Right kidney (tissue), 9 donors: ENCODE measurements at places on chromosomes 1 and 21.

DNA sequence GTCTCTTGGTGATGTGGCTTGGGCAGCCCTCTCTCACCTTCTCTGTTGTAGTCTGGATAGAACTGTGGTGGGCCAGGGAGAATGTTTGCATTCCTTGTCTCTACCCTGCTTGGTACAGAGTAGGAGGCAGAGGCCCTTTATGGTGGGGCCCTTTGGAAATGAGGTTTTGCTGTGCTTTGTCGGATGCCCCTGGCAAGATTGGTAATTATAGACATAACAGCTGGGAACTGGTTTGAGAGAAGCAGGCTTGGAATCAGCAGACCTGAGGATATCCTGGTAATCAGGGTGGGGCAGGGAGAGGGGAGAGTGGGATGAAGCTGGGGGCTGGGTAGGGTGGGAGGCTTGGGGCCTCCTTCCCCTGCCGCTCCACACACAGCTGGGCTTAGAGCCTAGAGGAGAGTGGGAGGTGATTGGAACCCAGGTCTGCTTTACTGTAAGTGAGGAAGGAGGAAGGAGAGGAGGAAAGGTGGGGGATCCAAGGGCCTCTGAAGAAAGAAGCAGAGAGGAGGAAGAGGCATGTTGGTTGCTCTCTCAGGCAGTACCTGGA is 5.0 kb downstream of the VANGL2 start:
- no peak for DNase-seq

DNA sequence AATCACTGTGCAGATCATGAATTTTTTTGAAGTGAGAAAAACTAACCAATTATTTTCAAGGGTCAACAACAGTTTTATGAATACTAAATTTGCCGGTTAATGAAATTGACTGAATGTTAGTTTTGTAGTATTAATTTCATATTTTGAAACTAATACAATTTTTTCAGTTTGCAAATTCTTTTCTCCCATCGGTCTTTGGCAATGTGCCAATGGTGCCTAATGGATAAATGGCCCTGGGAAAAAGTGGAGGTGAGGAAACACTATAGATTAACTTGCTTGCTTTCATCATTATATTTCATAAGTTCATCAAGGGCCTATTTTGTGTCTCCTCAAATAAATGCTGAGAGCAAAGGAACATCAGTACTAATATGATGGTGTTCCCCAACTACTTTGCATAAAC is 4.1 kb downstream of the C1orf141 start:
- no peak for DNase-seq

DNA sequence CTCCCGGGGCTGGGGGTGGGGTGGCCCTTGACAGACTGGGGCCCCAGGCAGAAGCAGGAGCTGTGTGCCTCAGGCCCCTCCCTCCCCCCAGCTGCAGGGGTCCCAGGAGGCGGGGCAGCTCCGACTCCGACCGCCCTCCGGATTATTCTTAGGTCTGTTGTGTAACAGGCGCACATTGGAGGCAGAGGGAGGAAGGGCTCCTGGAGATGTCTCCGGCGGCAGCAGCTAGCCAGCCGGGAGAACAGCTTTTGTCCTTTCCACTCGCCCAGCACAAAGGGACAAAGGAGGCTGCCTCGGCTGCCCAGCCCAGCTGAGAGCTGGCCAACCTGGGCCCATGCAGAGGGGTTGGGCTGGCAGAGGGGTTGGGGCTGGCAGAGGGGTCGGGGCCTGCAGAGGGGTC is 29.7 kb upstream of the PLCH2 start:
- DNase-seq: no peak

- no peak for DNase-seq
These were observed 13.5 kb upstream of the TNFRSF1B start for GRCh38 chr1:12153181-12153785.

DNA sequence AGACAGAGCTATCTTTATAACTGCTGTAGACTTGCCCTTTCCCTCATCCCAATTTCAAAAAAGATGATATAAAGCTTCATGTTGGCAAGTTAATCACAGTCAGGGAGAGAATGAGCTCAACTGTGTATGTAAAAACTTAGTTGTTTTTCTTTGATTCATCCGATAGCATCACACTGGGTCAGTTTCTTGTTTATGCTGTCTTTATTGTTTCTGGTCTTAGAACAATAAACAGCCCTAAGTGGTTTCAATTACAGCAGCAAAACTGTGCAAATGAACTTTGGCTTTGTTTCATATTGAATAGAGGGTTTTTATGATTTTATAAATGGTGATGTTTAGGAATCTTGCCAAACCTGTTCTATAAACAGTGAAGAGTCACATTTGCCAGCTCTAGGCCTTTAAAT is 423.8 kb upstream of the CXADR start:
- no peak for DNase-seq

- DNase-seq: no peak
These were observed 23.9 kb upstream of the TMEM52 start for GRCh38 chr1:1942753-1943656.

GRCh38 chr1:101733340-101733739 is 263.4 kb downstream of the OLFM3 start:
- DNase-seq: no peak

GRCh38 chr1:37332126-37332525 is 142.3 kb upstream of the ZC3H12A start:
- DNase-seq: no peak

DNA sequence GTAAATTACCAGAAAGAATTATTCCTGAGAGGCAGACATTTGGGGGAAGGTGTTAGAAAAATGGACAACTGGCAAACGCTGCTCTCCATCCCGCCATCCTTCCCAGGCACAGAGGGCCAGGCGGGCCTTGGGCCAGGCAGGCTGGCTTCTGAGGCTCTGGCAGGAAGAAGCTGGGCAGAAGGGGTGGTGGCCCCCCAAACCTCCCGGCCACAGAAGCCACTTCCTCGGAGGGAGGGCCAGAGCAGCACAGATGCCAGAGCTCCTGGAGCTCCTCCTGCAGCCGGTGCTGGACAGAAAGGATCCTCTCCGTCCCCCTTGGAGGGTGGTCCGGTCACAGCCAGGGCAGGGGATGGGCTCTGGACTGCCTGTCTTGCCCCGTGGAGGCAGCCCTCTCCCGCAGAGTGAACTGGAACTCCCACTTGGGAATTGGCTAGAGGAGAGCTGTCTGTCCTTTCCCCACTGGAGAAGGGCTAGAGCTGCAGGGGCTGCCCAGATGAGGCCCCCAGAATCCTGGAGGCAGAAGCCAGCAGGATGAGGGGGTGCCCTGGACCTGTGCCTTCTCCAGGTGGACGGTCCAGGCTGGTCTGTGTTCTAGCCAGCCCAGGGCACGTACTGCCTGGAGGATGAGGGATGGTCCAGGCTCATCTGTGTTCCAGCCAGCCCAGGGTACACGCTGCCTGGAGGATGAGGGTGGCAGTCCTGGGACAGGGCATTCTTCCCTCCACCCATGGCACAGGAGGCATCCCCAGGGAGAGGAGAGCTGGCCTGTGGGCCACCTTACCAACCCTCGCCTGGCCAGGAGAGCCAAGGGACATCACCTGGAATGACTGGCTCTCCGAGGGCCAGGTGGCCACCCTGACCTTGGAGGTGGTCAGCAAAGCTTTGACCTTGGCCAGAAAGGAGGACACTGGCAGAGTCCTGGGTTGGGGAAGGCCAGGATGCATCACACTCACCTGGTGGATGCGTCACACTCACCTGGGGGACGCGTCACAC is 47.4 kb upstream of the ACTRT2 start:
- DNase-seq: no peak

DNA sequence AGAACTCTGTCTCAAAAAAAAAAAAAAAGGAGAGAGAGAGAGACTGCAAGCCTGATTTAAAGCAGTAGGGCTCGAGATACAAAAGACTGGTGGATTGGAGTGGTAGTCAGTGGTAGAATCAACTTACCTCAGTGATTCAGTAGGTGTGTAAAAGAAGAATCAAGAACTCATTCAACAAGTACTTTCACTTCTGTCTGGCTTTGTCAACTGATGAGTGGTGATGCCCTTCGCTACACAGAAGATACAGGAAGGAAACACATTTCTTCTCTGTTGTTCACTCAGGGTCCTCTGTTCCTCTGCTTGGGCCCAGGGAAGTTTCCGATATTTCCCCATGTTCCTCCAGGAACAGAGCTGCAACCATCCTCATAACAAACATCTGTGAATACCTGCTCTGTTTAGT is 68.6 kb upstream of the COG2 start:
- no peak for DNase-seq

GRCh38 chr1:243926803-243927245 is 76.8 kb upstream of the AKT3 start:
- DNase-seq: no peak

GRCh38 chr1:10525208-10525607 is 50.5 kb downstream of the PEX14 start:
- DNase-seq: no peak

DNA sequence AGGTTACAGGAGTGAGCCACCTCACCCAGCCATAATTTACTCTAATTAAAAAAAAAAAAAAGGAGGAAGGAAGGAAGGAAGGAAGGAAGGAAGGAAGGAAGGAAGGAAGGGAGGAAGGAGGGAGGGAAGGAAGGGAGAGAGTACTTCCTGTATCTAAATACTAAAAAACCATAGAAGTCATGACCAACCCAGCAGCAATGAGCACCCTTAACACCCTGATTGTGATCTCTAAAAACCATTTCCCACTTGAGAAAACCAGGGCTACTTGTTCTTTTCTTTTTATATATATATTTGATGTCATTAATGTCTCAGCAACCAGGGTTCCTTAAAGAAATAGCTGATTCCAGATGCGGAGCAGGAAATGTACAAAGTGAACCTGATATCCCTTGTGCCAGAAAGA is 31.2 kb downstream of the ARID4B start:
- DNase-seq: no peak

GRCh38 chr1:101116006-101116405 is 90.4 kb upstream of the DPH5 start:
- no peak for DNase-seq

DNA sequence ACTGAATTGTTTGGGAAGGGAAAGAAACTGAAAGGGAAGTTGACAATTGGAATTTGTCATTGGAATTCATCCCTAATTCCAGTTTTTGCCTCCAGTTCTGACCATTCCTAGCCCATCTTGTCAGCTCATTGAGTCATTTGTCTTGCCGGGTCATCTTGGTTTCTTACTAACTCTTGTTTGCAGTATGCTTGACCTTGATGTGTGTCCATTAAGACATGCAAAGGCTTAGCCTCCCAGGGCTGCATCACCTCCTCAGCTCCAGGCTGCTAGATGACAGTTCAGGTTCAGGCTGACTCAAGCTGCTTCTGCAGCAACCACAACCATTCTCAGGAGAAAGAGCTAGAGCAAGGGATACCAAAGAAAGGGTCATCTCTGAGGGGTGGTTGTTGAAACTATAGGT is 151.3 kb upstream of the PTGFR start:
- DNase-seq: no peak

GRCh38 chr1:30425046-30425445 is 298.3 kb downstream of the MATN1 start:
- DNase-seq: no peak

DNA sequence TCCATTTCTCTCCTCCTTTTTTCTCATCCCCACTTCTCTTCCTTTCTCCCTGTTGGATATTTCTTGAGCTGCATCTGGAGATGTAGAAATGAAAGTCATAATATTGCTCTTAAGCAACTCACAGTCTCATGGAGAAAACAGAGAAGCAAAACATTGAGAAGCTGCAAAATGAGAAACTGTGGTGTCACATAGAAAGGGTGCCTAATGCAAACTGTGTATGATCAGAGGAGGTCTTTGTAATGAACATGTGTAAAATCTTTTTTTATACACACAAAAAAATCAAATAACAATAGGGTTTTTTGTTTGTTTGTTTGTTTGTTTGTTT is 11.8 kb upstream of the SLAMF7 start:
- DNase-seq: no peak

DNA sequence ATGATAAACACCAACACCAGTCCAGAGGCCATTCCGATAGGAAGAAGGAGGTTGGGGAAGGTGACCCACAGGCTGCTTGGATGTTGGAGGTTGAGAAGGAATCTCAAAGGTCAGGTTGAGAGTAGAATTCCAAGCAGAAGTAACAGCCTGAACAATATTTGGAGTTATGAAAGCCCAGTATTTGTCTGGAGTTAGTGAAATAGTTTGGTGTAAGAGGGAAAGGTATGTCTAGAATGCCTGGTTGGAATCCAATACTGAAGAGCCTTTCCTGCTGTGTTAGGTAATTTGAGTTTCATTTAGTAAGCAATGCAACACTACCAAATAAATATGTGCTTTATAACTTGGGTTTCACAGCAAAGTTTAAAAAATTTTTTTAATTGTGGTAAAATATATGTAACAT is 70.5 kb upstream of the MCOLN3 start:
- DNase-seq: no peak

- no peak for DNase-seq
These were observed 21.1 kb downstream of the ADORA1 start for GRCh38 chr1:203148579-203148978.

DNA sequence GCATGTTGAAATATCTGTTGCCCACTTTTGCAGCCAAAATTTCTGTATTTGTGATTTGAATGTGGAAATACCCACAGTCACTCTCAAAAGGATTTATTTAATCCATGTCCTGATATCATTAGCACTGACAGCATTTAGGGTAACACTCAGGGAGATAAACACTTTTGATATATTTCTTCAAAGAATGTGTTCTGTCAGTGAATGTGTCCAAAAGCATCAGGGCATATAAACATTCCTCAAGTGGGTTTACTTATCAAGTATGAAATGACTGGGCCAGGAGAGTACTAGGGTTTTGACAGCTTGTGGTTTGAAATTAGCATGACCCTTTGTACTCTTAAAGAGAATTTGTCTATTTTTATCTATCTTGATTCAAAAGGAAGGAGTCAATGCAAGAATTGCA is 1302.1 kb upstream of the ADGRL2 start:
- DNase-seq: no peak

GRCh38 chr1:216448011-216448510 is 24.8 kb upstream of the USH2A start:
- no peak for DNase-seq

DNA sequence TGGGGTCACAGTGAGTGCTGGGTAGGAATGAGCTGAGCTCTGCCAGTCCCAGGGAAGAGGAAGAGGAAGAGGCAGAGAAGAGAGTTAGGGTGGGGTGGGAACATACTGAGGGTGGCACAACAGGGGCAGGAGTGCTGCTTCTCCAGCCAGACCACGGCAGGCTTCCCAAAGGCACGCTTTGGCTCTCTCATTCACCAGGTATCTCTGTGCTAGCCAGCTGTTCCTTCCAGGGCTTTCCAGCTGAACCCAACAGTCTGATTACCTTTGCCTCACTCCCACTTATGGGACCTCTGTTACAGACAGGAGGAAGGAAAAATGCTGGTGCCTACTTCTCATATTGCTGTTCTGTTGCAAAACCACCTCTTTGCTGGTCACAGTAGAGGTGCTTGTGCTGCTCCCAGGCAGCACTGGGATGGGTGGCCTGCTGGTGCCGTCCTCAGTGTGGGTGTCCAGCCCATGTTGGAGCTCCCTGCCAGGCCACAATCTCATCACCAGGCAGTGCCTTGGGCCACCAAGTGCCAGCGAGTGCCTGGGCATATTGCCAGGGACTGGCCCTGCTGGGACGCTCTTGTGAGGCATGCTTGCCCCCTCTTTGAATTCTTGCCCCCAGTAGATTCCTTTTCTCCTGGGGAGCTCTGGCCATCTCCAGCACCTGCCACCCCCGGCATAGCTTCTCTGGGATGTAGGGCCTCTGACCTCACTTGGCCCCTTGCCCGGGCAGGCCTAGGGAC is 2.1 kb downstream of the ADORA1 start:
- DNase-seq: no peak
